Ascending aorta (tissue), 2 donors: ENCODE measurements at places on chromosomes 11 and 22.

DNA sequence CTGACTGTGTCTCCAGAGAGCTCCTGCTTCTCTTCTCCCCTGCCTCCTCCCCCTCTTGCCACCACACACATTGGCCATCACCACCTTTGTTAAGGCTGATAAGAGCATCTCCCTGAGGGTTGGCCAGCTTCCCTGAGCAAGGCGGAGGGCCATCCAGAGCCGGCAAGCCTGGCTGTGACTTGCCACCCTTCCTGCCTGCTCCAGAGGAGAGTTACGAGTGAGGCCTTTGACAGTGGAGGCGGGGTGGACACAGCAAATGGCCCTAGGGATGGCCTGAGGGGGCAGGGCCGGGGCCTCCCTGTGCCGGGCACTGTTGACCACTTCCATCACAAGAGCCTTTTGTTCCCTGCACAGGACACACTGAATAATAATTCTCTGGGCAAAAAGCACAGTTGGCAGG, 5.4 kb downstream of the FREY1 start:
- no peak for DNase-seq
- H3K4me1 ChIP-seq: peaks cover 20% of the 10 kb centered on the region
- H3K4me3 ChIP-seq: no peak overlapping the region
- H3K27me3 ChIP-seq: no peaks in the 10 kb centered on the region
- H3K27ac ChIP-seq: no peak overlapping the region

- no peaks in the 10 kb centered on the region for H3K27me3 ChIP-seq
- H3K4me1 ChIP-seq: peaks cover 7% of the 10 kb centered on the region
- no peaks in the 10 kb centered on the region for H3K36me3 ChIP-seq
- H3K4me3 ChIP-seq: no peak overlapping the region
These were observed 2.5 kb upstream of the NCAM1 start for GRCh38 chr11:112958670-112959069.

DNA sequence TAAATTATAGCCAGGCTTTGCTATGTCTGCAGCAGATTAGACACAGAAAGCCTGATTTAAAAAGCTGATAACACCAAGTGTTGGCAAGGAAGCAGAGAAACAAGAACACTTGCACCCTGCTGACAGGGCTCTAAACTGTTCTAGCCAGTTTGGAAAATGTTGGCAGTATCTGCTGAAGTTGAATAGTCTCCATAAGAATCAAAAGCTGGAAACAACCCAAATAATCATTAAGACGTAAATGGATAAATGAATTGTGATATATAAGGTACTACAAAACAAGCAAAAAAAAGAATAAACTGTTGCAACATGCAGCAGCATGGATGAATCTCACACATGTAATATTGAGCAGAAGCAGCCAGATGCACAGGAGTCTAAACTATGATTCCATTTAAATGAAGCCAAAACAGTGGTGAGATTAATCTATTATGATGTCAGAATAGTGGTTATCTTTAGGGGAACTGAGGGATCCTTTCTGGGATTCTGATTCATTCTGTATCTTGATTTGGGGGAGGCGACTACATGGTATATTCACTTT, 40.4 kb upstream of the ADORA2A start:
- H3K36me3 ChIP-seq: no peaks in the 10 kb centered on the region
- H3K27ac ChIP-seq: no peak overlapping the region
- DNase-seq: no peak
- H3K4me3 ChIP-seq: no peak overlapping the region
- peaks cover 19% of the 10 kb centered on the region for H3K4me1 ChIP-seq
- no peaks in the 10 kb centered on the region for H3K27me3 ChIP-seq

GRCh38 chr22:27195094-27195493, 537.7 kb downstream of the MIAT start:
- DNase-seq: no peak
- H3K27me3 ChIP-seq: no peaks in the 10 kb centered on the region
- H3K27ac ChIP-seq: no peak overlapping the region
- H3K4me3 ChIP-seq: no peak overlapping the region
- no peaks in the 10 kb centered on the region for H3K36me3 ChIP-seq
- H3K4me1 ChIP-seq: peaks cover 6% of the 10 kb centered on the region

GRCh38 chr11:85709941-85710702, 24.1 kb upstream of the CCDC89 start:
- no peaks in the 10 kb centered on the region for H3K4me1 ChIP-seq
- no peaks in the 10 kb centered on the region for H3K27me3 ChIP-seq
- no peak for DNase-seq
- no peak overlapping the region for H3K27ac ChIP-seq

DNA sequence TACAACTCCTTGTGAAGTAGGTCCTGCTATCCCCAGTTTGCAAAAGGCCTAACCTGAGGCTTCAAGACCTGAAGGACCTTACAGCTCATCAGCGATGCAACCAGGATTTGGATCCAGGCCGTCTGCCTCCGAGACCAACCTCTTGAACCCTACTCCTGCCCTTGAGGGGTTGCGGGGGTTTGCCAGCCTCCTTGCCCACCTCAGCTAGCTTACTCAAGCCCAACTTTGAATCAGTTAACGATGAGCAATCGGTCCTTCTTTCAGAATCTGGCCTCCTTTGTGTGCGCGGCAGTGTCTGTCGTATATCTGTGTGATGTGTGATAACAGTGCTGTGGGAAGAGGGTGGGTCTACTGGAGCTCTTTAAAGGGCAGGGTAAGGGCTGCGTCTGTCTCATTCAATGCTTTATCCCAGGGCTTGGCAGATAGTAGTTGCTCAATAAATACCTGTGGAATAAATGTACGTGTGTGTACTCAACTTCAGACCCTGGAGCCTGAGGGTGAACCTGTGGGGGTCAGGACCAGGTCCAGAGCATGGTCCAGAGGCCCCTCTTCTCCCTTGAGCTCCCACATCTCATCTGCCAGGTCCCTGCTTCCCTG, 3.2 kb downstream of the CHRM1 start:
- no peak for DNase-seq
- no peak overlapping the region for H3K27ac ChIP-seq
- H3K27me3 ChIP-seq: peaks cover 1% of the 10 kb centered on the region
- no peaks in the 10 kb centered on the region for H3K4me1 ChIP-seq

DNA sequence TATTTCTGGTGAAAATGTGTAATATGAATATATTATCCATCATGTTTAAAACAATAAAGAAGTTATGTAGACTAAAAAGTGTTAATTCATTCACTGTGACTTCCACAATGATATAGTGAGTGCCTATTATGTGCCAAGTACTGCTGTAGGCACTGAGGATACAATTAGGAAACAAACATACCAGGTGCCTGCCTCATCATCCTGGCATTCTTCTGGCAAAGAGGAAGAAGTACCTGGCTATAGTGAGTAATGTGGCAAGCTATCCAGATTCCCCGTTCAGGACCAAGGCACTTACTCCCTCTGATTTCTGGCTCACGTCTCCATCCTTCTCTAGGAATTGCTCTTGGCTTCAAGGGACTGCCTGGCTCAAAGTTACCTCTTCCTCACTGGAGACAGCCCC, 77.5 kb upstream of the CLMP start:
- no peak overlapping the region for H3K4me3 ChIP-seq
- no peaks in the 10 kb centered on the region for H3K36me3 ChIP-seq

DNA sequence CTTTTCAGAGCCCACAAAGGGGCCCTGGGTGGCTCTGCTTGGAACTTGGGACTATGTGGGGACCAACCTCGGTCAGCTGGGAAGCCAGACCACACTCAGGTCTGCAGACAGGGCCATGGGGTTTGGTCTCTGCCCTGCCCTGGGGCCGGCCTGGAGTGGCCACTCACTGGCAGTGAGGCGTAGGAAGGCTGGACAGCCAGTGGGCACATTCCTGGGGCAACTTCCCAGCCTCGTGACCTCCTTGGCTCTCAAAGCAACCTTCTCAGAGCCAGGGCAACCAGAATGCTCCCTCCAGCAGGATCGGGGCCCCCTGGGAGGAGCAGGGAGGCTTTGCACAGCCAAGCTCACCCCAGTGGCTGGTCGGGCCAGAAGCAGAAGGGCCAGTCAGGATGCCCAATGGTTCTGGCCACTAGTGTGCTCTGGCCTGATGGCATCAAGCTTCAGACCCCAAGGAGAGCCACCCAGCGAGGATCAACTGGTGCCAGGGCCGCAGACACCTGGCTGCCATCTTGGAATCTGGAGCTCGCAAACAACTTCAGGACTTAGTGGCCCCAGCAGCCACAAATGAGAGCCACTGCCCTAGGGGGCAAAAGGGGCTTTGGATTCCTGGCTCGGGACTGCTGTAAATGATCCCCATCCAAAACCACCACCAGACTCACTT, 87.1 kb downstream of the MYEOV start:
- peak; percentile 28 for DNase-seq
- H3K4me3 ChIP-seq: no peak overlapping the region
- H3K27ac ChIP-seq: no peak overlapping the region
- no peaks in the 10 kb centered on the region for H3K36me3 ChIP-seq
- no peaks in the 10 kb centered on the region for H3K27me3 ChIP-seq

DNA sequence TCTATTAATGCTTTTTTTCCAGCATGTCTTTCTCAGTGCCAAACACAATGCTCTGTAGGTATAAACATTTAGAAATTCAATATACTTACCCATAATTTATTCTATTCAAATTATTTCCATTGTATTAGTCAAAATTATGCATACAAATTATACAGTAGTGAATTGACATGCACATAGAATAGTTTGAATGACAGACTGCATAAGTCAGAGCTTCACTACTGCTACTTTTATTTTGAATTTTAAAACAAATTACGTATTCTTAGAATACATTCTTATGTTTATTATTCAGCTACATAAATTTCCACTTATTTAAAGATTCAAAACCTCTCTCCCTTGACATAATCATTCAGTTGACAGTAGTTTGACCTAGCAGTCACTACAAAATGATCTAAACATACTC, 808.0 kb upstream of the CCDC179 start:
- H3K4me3 ChIP-seq: no peak overlapping the region
- H3K4me1 ChIP-seq: no peaks in the 10 kb centered on the region
- no peaks in the 10 kb centered on the region for H3K36me3 ChIP-seq
- no peak overlapping the region for H3K27ac ChIP-seq
- DNase-seq: no peak
- no peaks in the 10 kb centered on the region for H3K27me3 ChIP-seq

DNA sequence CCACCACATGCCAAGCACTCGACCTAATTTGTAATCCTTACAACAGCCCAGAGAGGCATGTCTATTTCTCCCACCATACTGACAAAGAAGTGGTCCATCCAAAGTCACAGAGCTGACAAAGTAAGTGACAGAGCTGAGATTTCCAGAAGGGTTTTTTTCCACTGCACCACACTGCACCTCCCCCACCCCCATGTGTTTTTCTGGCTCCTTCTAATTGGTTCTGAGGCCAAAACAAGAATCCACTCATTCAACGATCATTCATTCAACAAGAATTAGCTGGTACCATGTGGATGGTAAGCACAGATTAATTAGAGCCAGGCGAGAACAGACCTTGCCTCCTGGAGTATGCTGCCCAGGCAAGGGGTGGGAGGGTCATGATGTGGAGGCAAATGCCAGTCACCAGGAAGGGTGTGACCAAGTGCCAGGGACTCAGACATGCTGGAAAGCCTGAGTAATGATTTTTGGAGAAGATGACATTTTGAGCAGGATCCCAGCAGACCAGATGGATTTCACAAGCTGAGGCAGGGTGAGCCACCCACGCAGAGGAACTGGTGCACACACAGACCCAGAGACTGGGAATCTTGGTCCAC, 14.9 kb upstream of the PRG2 start:
- H3K27me3 ChIP-seq: no peaks in the 10 kb centered on the region
- H3K4me3 ChIP-seq: no peak overlapping the region
- H3K27ac ChIP-seq: no peak overlapping the region
- H3K36me3 ChIP-seq: peaks cover 40% of the 10 kb centered on the region

DNA sequence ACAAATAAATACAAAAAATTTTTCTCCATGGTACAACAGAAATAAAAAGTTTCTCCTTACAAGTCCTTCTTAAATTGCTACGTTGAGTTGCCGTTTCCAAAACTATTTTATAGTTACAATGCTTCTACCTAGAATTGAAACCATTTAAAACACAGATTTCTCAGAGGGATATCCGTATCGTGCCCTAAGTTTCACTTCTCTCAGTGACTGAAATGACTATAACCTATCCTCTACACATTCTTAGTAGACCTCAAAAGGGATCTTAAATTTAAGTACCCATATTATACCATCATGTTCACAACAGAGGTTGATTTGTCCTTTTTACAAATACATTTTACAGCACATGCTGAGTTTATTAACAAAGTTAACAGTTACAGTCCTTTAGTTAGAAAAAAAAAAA, 44.1 kb downstream of the USP28 start:
- H3K36me3 ChIP-seq: peaks cover 15% of the 10 kb centered on the region
- H3K27me3 ChIP-seq: no peaks in the 10 kb centered on the region
- DNase-seq: no peak
- H3K4me3 ChIP-seq: no peak overlapping the region
- H3K27ac ChIP-seq: no peak overlapping the region

- H3K27ac ChIP-seq: no peak overlapping the region
- H3K27me3 ChIP-seq: no peaks in the 10 kb centered on the region
- no peak for DNase-seq
- no peak overlapping the region for H3K4me3 ChIP-seq
These were observed 209.2 kb upstream of the SORL1-AS1 start for GRCh38 chr11:121661880-121662486.

GRCh38 chr22:20298803-20299745, 20.8 kb downstream of the DGCR6L start:
- no peaks in the 10 kb centered on the region for H3K27me3 ChIP-seq
- H3K4me1 ChIP-seq: peaks cover 3% of the 10 kb centered on the region
- DNase-seq: peak; percentile 41
- no peak overlapping the region for H3K27ac ChIP-seq

- peak; percentile 52 for DNase-seq
- H3K4me3 ChIP-seq: no peak overlapping the region
- H3K36me3 ChIP-seq: no peaks in the 10 kb centered on the region
- H3K27me3 ChIP-seq: no peaks in the 10 kb centered on the region
- peaks cover 11% of the 10 kb centered on the region for H3K4me1 ChIP-seq
These were observed 32.7 kb upstream of the ACCSL start for GRCh38 chr11:44014968-44015623.

GRCh38 chr11:108491936-108492335, 6.2 kb downstream of the POGLUT3 start:
- H3K4me3 ChIP-seq: no peak overlapping the region
- no peak overlapping the region for H3K27ac ChIP-seq
- no peak for DNase-seq
- no peaks in the 10 kb centered on the region for H3K4me1 ChIP-seq

GRCh38 chr22:46587492-46588278, 32.5 kb upstream of the GRAMD4 start:
- H3K36me3 ChIP-seq: no peaks in the 10 kb centered on the region
- no peak overlapping the region for H3K4me3 ChIP-seq
- DNase-seq: no peak
- no peaks in the 10 kb centered on the region for H3K27me3 ChIP-seq
- peaks cover 4% of the 10 kb centered on the region for H3K4me1 ChIP-seq

DNA sequence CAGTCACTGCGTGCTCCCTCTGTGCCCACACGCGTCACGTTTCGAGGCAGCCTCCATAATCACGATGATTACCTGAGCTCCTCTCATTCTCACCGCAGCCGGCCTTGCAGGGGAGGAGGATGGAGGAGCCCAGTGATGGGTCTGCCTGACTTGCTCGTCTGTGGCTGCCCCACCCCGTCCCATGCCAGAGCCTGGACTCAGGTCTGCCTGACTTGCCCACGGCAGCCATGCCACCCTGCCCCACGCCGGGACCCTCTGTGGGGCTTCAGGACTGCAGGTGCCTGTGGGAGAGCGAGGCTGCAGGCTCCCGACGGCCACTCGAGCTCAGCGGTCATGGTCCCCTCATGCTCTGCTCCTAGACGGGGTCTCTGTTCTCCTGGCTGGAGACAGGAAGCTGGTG, 1025.1 kb downstream of the BRD1 start:
- no peaks in the 10 kb centered on the region for H3K4me1 ChIP-seq
- peak; percentile 44 for DNase-seq
- no peaks in the 10 kb centered on the region for H3K36me3 ChIP-seq
- H3K4me3 ChIP-seq: no peak overlapping the region
- H3K27me3 ChIP-seq: no peaks in the 10 kb centered on the region

- H3K36me3 ChIP-seq: no peaks in the 10 kb centered on the region
- no peaks in the 10 kb centered on the region for H3K4me1 ChIP-seq
- DNase-seq: no peak
These were observed 40.2 kb downstream of the TBX1 start for GRCh38 chr22:19800761-19801244.
